Midbrain (tissue), 1 donor: ENCODE measurements at places on chromosomes 5 and 9.

GRCh38 chr5:10668697-10669096 lies 92.3 kb downstream of the DAP start:
- no peak for DNase-seq

- no peak for DNase-seq
Measured at GRCh38 chr5:150622157-150622556, 18.3 kb upstream of the SYNPO start.

- DNase-seq = no peak
Measured at GRCh38 chr5:39266442-39266841, 47.1 kb upstream of the FYB1 start.

- DNase-seq = no peak
Measured at GRCh38 chr5:32955814-32956213, 244.7 kb downstream of the NPR3 start.

DNA sequence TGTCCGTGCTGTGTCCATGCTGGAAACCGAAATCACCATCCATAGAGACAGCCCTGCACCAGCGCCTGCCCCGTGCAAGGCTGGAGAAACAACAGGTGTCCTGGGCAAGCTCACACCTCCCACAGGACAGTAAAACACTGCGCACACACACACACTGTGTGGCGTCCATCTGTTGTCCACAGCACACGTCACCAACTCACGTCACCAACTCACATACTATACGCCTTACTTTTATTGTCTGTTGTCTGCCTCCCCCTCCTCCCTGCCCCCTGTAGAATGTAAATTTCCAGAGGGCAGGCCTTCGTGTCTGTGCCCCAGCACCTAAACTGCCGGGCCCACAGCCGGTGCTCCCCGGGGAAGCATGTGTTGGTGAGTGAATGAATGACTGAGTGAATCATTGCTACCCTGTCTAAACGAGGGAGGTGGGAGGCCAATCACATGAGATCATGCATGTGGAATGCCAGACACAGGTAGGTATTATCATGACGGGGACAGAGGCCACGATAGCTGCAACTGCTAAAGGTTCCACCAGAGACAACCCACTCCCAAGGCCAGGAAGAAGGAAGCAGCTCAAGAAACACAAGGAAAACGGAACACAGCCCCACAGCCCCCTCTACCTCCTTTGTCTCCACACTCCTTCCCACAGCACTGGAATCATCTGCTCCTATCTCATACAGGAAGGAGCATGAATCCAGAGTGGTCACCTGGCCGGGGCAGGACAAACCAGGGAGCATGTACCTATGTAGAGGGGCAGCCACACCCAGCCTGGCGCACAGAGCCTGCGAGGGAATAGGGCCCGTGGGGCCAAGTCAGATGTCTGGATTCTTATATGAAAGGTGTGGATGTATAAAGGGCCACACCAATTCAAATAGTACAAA lies 41.9 kb downstream of the STK10 start:
- DNase-seq = no peak
